Omental fat pad (tissue), 4 donors: ENCODE measurements at places on chromosomes 6 and 20.
A peak's percentile ranks its signal among the peaks of the same experiment; 100 is the strongest.

GRCh38 chr6:80478030-80478429 lies 371.6 kb downstream of the BCKDHB start:
- no peak for DNase-seq

- DNase-seq, result no peak
These were observed 407.1 kb upstream of the JAG1 start for GRCh38 chr20:11080781-11081377.

GRCh38 chr20:14888134-14888533 lies 550.7 kb upstream of the FLRT3 start:
- no peak for DNase-seq

DNA sequence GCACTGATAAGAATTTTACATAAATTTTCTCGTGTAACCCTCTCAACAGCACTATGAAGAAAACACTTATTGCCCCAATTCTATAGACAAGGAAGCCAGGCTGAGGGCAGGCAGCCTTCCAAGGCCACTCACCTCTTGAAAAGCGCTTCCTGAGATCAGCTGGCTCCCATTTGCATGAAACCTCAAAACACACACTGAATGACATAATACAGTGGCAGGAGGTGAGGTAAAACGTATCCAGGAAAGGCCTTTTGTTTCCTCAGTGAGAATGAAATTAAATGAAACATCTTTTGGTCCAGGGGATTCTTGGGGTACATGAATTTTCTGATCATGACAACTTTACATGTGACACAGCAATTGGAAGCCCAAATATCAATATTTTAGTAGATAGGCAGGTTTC lies 112.5 kb downstream of the WDR27 start:
- no peak for DNase-seq

DNA sequence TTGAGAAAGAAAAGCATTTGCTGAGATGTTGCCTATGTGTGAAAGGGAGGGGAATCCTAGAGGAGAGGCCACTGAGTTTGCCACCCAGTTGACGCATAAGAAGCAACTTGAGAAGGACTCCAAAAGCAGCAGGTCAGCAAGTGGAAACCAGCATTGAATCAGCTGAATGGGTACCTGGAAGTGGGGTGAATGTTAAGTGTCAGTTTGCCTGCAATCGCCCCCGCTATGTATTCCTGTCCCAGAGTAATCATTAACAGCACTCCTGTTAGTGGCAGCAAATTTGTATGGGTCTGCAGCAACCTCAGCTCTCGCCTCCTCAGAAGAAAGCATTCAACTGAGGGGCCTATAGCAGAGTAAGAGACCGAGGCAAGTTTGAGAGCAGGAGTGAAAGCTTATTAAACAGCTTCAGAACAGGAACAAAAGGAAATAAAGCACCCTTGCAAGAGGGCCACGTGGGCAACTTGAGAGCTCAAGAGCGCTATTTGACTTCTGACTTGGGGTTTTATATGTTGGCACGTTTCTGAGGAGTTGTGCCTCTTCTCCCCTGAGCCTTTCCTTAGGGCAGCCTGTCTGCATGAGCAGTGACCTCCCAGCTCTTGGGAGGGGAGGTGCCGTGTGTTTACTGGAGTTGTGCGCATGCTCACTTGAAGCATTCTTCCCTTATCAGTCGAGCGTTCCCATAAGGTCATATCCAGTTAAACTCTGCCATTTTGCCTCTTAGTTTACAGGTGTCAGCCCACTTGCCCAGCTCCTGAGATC lies 122.6 kb upstream of the PHACTR1 start:
- DNase-seq, result no peak

DNA sequence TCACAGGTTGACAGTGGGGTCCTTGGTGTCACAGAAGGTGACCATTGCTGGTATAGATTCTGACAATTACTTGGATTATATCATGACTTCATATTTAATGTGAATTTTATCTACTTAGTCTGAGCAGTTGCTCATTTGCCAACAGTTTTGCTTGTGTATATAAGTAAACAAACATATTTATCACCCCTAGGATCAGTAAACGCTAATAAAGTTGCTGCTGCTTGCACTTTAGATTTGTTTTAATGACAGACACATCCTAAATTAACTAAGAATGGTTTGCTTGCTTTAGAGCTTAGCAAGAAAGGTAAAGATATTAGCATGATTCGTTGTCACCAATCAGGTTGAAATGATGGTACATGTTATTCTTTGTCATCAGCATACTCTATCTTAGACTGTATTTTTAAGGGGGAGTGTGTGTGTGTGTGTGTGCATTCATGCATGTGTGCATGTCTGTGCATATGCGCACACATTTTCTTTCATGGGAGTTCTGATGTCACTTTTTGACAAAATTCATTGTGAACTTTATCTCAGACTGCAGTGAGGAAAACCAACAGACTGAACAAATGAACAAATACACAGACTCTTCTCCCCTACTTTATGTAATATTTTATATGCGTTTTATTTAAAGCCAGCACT lies 782.6 kb upstream of the FLRT3 start:
- no peak for DNase-seq

GRCh38 chr20:19699180-19699971 lies 58.7 kb upstream of the RIN2 start:
- DNase-seq, result no peak

GRCh38 chr6:151389618-151390275 lies 1.6 kb downstream of the ZBTB2 start:
- DNase-seq, result peak; percentile 35

GRCh38 chr6:113015249-113015648 lies 668.1 kb downstream of the RFPL4B start:
- DNase-seq, result no peak

GRCh38 chr20:57503035-57503658 lies 21.8 kb downstream of the CTCFL start:
- DNase-seq, result no peak

- DNase-seq, result no peak
These were observed 149.1 kb downstream of the LMBRD1 start for GRCh38 chr6:69647726-69648125.

DNA sequence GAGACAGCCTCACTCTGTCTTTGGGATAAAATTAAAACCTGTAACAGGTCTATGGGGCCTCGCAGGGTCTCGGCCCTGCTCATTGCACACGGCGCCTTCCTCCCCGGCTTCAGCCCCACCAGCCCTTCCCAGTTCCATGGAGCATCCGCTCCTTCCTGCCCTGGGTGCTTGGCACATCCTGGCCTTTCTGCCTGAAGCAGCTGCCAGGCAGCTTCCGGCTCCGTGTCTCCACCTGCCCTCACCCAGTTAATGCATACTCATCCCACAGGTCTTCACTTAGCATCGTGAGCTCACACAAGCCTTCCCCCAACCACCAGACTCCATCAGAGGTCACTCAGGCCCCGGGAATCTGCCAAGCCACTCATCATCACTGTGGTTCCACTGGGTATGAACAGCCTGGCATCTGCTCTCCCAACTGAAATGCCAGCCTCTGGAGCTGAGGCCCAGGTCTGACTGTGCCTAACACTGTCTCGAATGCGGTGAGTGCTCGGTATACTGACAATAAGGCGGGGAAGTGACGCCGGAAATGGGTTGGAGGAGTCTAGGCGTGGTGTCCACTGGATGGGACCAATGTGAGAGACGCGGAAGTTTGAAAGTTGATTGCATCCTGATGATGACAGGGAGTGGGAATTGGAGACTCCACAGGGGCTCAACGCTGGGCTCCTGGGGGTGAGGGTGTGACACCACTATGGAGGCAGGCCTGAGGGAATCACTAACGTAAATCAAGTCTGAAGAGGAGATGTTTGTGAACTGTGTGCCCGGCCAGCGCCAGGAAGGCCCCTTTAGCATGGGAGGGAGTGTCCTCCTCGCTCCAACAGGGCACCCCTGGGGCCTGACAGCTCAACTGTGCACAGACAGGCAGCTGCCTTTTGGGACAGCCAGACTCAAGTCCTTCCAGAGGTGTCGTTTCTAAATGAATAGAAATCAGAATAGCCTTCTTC lies 245.8 kb downstream of the TTLL2 start:
- peak; percentile 19 for DNase-seq

DNA sequence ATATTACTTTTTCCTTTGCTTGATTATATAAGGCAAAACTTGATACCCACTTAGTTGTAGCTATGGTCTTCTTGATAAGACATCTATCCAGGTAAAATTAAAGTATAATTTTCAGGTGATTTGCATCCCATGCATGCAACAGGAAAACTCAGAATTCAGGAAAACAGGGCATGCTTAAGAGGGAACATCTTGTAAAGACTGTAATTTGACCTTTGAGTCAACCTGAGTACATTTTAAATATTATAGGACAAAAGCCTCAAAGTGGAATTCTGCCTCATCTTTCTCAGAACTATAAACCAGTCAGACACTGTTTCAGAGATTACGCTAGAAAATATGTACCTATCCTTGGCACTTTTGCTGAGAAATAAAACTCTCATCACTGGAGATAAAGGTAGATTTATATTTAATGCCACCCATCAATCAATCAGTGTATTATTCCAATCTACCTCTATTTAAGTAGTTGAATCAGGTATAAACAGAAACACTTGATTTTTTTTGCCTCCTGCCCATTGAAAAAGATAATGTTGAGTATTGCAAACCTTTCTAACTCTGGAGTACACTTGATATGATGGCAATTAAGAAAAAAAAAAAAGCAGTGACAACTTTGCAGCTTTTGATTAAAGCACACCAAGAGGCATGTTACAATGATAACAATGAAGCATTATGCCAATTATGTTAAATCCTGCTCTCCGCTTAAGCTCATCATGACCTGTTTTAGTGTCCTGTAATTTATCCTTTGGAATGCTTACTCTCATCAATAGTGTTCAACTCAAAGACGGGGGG lies 2.8 kb downstream of the CITED2 start:
- no peak for DNase-seq

DNA sequence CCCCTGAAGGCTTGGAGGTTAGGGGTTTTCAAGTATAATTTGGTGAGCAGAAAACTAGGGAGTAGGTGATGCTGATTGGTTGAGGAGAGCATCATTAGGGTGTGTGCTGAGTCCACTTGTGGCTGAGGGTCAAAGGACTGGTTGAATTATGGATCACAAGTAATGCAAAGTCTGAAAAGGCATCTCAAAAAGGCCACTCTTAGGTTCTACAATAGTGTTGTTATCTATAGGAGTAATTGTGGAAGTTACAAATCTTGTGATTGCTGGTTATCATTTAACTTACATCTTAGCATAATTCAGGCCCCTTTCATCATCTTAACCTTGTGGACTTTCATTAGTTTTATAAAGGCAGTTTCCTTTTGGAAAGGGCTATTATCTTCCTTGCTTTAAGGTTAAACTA lies 60.8 kb downstream of the UBR2 start:
- no peak for DNase-seq

GRCh38 chr20:37453288-37453687 lies 67.8 kb upstream of the NNAT start:
- DNase-seq, result no peak

- DNase-seq, result no peak
These were observed 89.1 kb downstream of the PREX1 start for GRCh38 chr20:48738399-48739304.

GRCh38 chr6:111686249-111686931 lies 80.7 kb upstream of the TRAF3IP2 start:
- no peak for DNase-seq

- DNase-seq, result no peak
These were observed 90.5 kb downstream of the ELOVL5 start for GRCh38 chr6:53258076-53258773.

DNA sequence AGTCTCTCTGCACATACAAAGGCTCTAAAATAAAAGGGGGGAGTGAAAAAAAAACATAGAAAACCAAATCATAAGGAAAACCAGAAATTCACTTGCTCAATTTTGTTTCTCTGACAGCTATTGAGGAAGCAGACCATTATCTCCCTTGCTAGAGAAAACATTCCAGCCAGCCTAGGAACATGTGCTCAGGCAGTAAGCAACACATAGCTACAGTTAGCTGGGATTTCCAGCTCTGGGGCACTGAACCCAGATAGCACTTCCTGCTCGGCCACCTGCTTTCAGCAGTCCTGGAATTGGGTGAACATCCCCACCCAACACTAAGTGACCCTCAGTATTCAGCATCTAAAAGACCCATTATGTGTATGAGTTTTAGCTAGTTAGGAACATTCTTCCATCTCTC lies 61.3 kb downstream of the TNFRSF21 start:
- no peak for DNase-seq

DNA sequence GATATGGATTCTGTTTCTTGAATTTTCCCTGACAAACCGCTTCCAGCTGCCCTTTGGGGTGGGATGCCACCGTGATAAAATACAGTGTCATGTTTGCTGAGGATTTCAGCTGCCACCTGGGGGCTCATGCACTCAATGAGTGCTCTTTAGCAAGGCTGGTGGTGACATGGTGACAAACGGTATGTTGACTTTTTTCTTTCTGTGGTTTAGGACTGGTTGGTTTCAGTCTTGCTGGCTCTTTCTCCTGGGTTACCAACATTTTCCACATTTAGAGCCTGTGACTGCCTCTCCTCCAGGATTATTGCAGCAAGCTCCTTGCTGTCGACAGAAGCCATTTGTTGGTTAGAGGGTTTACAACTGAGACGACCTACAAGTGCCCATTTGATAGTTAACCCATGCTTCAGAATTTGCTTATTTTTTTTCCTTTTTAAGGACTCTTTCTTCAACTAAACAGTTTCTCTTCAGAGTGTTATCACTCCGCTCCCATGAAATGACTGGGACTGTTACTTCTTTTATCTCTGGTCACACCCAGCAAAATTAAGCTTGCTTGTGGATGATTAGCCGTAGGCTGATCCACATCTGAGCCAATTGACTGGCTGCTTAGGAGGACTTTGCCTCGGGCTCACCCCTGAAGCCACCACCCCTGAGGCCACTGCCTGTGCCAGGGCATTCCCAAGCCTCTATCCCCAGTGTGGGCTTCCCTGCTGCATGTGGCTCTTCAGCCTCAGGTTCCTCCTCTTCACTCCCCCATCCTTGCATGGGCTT lies 48.4 kb upstream of the CDYL start:
- DNase-seq, result no peak

DNA sequence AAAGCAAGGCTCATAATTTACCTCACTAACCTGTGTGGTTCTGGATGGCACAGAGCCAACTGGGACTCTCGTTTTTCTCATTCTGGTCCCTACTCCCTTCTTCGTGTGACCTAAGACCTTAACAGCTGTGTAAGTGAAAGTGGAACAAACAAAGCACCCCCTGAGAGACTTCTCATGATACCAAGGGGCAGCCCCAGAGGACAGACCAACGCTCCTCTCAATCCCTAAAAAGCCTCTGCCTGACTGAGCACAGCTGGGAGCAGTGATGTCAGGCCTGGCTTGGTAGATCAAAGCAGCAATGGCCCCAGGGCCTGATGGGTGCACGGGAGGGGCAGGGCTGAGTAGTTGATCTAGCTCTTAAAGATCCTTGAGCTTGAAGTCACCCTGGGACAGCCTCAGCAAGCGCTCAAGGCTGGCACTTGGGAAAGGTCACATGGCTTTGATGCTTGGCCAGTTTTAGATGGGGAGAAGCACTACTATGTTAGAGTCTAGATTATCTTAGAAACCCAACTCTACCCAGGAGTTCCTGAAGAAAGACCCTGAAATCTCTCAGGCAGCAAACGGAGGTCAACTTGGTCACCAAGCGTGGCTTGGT lies 16.2 kb upstream of the TGM2 start:
- peak; percentile 17 for DNase-seq

GRCh38 chr6:108562503-108562993 lies 1.8 kb downstream of the FOXO3 start:
- DNase-seq, result no peak
